ENCODE measurements at places on chromosomes 2 and 18. TPM values are rescaled to one million over a fixed set of nuclear protein-coding genes. Genes with fewer than 3 reads are reported as not detected.

Gene MC4R
- polyA plus RNA-seq, result not detected

Gene LRP1B
- not detected for polyA plus RNA-seq

Gene KCNG3
- not detected for polyA plus RNA-seq

Gene REG3A
- not detected for polyA plus RNA-seq

Gene SLC23A3
- 0.19 TPM for polyA plus RNA-seq

Gene ANTXR1
- polyA plus RNA-seq, result not detected

Gene KIF5C
- polyA plus RNA-seq, result 0.36 TPM

All from GM12878 (cell line).